ENCODE measurements at places on chromosomes 16 and 17. TPM values are rescaled to one million over a fixed set of nuclear protein-coding genes. Genes with fewer than 3 reads are reported as not detected.

GRCh38 chr17:82015311-82015971, 7.2 kb downstream of the CENPX start:
- peaks cover 3% of the 10 kb centered on the region for H3K36me3 ChIP-seq
- H3K4me1 ChIP-seq: peaks cover 6% of the 10 kb centered on the region

- H3K36me3 ChIP-seq: no peaks in the 10 kb centered on the region
- peak; percentile 80 for DNase-seq
- H3K4me3 ChIP-seq: no peak overlapping the region
- H3K27me3 ChIP-seq: no peaks in the 10 kb centered on the region
Measured at GRCh38 chr16:4056161-4057105, 59.8 kb downstream of the ADCY9 start.

DNA sequence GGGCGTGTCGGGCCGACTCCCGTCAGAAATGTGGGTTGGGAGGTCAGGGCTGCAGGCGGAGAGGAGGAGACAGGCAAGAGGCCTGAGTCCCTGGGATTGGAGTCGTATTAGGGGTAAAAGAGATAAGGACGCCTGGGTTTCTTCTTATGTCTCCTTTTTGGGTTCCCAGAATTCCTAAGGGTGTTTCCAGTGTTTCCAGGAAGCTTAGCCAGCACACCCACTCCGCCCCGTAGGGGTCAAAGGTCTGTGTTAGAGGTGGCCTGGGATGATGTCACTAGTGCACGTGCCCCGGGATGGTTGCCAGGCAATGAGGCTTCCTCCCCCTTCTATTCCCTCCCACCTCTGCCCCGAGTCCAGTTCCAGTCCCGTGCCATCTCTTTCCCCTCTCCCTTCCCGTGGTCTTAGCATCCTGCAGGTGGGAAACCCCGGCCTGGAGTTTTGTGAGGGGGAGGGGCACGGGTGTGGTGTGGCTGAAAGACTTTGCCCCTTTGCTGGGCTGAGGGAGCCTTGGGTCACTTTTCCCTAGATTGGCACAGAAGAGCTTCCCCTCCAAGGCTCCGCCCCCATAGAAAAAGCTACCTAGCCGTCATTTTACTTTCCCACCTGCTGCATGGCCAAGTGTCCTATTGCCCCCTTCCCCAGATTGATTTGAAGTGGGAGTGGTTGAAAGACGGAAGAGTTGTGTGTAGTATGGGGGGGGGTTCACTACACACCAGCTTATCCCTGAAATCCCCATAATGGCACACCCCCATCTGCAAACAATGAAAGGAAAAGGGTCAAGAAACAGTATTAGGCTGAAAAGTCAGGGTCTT, 2.8 kb downstream of the KDM6B start:
- peaks cover 51% of the 10 kb centered on the region for H3K4me1 ChIP-seq
- H3K4me3 ChIP-seq: peak overlapping the region; percentile 81
- no peaks in the 10 kb centered on the region for H3K27me3 ChIP-seq
- H3K36me3 ChIP-seq: no peaks in the 10 kb centered on the region
- peak; percentile 70 for DNase-seq

DNA sequence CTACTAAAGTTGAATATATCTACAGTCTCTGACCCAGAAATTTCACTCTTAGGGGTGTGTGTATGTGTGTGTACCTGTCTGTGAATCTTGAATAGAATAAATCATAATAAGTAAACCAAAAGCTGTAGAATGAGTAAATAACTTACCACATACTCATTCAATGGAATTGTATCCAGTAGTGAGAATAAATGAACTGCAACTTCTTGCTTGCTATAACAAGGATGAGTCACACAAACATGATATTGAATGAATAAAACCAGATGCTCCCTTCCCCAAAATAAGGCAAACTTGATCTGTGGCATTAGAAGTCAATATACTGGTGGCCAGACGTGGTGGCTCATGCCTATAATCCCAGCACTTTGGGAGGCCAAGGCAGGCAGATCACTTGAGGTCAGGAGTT, 259.8 kb upstream of the MON1B start:
- H3K36me3 ChIP-seq: no peaks in the 10 kb centered on the region
- no peaks in the 10 kb centered on the region for H3K27me3 ChIP-seq
- H3K4me1 ChIP-seq: no peaks in the 10 kb centered on the region

- no peak overlapping the region for H3K27ac ChIP-seq
- no peak overlapping the region for H3K4me3 ChIP-seq
- H3K4me1 ChIP-seq: peaks cover 5% of the 10 kb centered on the region
- H3K36me3 ChIP-seq: no peaks in the 10 kb centered on the region
- DNase-seq: no peak
- H3K27me3 ChIP-seq: no peaks in the 10 kb centered on the region
Measured at GRCh38 chr17:80719449-80719848, 174.8 kb downstream of the RPTOR start.

- no peaks in the 10 kb centered on the region for H3K27me3 ChIP-seq
- no peak for DNase-seq
- no peaks in the 10 kb centered on the region for H3K4me1 ChIP-seq
- no peaks in the 10 kb centered on the region for H3K36me3 ChIP-seq
- H3K4me3 ChIP-seq: no peak overlapping the region
Measured at GRCh38 chr16:9338068-9338467, 246.6 kb downstream of the HAPSTR1 start.

- H3K27me3 ChIP-seq: no peaks in the 10 kb centered on the region
- H3K27ac ChIP-seq: no peak overlapping the region
- H3K4me3 ChIP-seq: no peak overlapping the region
- H3K36me3 ChIP-seq: no peaks in the 10 kb centered on the region
Measured at GRCh38 chr16:5584109-5584508, 486.5 kb upstream of the EEF2KMT start.

DNA sequence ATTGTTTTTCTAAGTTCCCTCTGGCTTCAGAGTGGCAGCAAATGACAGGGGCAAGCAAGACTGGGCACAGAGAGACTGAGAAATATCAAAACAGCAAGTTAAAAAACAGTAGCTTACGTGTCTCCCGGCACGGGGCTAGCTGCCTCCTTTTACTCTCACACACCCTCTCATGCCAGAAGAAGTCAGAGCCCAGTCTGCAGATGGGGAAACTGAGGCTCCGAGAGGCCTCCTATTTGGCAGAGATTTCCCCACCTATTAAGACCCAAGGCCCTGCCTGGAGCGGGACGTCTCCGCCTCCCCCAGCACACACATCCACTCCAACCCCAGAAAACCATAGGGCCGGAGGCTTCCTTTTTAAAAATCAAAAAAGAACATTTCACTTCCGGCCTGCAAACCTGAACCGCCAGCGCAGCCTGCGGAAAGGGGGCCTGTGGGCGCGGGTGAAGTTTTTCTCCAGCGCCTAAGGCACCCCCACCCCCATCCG, 832 bp downstream of the CARHSP1 start:
- H3K27me3 ChIP-seq: peaks cover 32% of the 10 kb centered on the region
- H3K4me3 ChIP-seq: peak overlapping the region; percentile 75
- H3K4me1 ChIP-seq: peaks cover 28% of the 10 kb centered on the region
- peak overlapping the region; percentile 73 for H3K27ac ChIP-seq
- H3K36me3 ChIP-seq: no peaks in the 10 kb centered on the region

DNA sequence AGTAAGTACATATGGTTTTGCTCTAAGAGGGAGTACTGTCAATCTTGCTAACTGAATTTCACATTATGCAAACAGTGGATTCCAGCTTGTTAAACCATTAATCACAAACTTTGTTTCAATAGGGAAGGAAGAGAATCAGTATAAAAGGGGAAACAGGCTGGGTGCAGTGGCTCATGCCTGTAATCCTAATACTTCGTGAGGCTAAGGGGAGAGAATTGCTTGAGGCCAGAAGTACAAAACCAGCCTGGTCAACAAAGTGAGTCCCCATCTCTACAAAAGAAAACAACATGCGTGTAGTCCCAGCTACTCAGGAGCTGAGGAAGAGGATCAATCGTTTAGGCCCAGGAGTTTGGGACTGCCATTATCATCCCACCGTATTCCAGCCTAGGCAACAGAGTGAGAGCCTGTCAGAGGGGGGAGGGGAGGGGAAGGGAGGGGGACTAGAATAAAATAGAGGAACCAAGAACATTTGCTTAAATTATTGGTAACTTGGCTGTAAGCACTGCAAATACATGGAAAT, 65.7 kb downstream of the FBXL20 start:
- no peak overlapping the region for H3K4me3 ChIP-seq
- no peak for DNase-seq
- no peaks in the 10 kb centered on the region for H3K27me3 ChIP-seq
- H3K27ac ChIP-seq: no peak overlapping the region
- peaks cover 9% of the 10 kb centered on the region for H3K4me1 ChIP-seq
- no peaks in the 10 kb centered on the region for H3K36me3 ChIP-seq

DNA sequence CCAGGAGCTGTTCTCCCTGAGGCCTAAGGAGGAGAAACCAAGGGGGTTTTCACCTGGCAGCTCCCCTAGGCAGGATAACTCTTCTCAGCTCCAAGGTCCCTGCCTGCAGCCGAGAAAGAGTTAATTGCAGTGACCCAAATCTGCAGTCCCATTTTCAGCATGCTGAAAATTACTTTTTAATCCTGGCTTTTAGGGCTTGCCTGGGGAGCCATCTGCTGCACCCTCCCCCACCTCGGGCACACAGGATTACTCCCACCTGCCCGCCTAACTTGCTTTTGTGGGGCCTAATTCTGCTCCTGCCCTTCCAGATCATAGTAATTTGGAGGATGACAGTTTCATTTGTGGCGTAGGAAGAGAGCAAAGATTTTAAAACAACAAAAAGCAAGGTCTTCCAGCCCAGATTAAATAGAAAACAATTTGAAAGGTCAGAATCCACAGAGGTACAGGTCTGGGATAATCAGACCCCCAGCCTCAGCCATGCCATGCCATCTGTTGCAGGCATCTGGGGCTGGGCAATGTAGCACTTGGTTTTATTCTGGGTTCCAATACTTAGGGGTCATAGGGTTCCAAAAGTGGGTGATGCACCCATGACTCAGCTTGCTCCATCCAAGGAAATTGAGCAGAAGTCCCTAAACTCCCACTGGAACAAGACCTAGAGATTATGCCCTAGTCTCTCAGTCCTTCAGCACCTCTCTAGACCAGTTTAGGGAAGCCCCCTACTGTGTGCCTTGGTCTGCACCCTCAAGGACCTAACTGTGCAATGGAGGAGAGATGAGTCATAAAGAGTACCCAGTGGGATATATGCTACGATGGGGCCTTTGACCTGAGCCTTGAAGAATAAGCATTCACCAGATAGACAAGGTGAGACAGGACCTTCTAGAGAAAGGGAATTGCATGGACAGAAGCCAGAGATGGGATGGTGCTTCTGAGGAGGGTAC, 64.5 kb upstream of the NLK start:
- H3K4me1 ChIP-seq: no peaks in the 10 kb centered on the region
- H3K4me3 ChIP-seq: no peak overlapping the region
- DNase-seq: no peak
- no peak overlapping the region for H3K27ac ChIP-seq
- H3K36me3 ChIP-seq: no peaks in the 10 kb centered on the region
- H3K27me3 ChIP-seq: no peaks in the 10 kb centered on the region

- H3K27me3 ChIP-seq: no peaks in the 10 kb centered on the region
- no peak overlapping the region for H3K4me3 ChIP-seq
- no peaks in the 10 kb centered on the region for H3K4me1 ChIP-seq
- H3K36me3 ChIP-seq: no peaks in the 10 kb centered on the region
- DNase-seq: no peak
Measured at GRCh38 chr17:14792746-14793145, 472.4 kb downstream of the PMP22 start.

GRCh38 chr17:5354310-5354709, 65.2 kb downstream of the NUP88 start:
- H3K4me1 ChIP-seq: peaks cover 15% of the 10 kb centered on the region
- H3K27ac ChIP-seq: peak overlapping the region; percentile 76
- DNase-seq: no peak
- no peaks in the 10 kb centered on the region for H3K27me3 ChIP-seq
- peaks cover 77% of the 10 kb centered on the region for H3K36me3 ChIP-seq

DNA sequence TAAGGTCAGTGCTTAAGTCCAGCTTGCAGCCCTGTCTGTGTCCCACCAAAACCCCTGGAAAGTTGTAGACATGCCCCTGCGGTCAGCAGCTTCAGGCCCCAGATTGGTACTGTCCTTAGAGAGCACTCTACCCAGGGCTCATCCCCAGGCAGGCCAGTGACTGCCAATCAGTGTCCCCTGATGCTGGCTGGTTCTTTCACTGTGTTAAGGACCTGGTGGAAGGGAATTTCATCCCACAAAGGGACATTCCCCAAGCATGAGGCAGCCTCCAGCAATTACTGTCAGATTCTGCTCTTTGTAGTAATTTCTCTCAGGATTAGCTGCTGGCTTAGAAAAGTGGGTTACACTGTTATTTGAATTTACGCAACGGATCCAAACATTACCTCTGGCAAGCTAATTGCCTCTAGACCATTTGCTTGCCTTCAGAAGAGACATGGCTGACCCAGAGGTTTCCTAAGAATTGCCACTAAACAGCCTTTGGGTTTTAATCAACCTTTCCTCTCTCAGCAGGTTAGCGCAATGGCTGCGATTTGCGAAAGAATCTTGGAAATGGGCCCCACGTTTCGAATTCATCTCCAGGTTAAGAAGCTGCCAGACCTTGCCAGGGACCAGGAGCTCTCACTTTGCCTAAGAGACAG, 5.9 kb downstream of the IRX6 start:
- DNase-seq: no peak
- no peak overlapping the region for H3K4me3 ChIP-seq
- no peaks in the 10 kb centered on the region for H3K36me3 ChIP-seq

DNA sequence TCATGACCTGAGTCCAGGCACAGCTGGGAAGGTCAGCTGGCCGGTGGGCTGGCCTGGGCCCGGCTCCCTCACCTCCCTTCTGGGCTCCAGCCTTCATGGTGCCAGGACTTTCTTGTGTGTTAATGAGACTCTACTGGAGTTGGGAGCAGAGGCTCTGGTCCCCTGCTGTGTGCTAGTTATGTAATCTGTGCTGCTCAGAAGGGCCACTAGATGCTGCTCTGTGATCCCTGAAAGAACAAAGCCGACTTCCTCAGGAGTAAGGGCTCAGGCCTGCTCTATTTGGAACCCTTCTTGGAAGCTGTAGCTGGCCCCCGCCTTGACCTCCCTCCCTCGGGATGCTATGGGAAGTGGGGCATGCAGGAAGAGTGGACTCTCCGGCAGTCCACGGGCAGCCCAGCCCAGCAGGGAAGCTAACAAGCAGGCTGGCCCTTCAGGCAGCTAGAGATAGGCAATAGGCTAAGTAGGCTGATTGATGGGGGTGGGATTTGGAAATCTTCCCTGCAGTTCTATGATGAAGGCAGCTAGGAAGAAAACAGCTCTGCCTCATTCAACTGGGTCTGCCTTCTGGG, 3.3 kb upstream of the CDK5R1 start:
- H3K36me3 ChIP-seq: no peaks in the 10 kb centered on the region
- no peak overlapping the region for H3K4me3 ChIP-seq
- DNase-seq: no peak

DNA sequence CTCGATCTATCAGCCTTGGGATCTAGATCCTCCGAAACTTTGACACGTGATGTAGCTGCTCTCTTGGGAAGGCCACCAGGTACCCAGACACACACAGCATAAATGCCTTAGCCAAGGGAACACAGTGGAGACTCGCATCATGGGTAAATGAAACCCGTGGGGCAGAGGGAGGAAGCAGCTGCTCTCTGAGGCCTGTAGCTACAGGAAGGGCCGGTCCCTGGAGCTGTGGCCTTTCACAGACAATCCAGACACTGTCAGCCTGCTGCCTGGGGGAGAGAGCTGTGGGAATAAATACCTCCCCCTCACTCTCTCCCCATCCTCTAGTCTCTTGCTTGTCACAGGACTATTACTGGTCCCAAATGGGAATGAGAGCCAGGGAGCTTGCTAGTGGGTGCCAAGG, 351.2 kb downstream of the UTP18 start:
- no peak overlapping the region for H3K4me3 ChIP-seq
- DNase-seq: no peak

Gene TMEM170A
- 9.8 TPM for total RNA-seq

Gene CRYBA1
- total RNA-seq: not detected

Gene KRTAP4-1
- not detected for total RNA-seq

Gene EPX
- total RNA-seq: not detected

Gene SULT1A4
- total RNA-seq: 9.7 TPM

Gene CDH11
- total RNA-seq: 8.1 TPM

All from gastrocnemius medialis (tissue), 4 donors.